ENCODE measurements at places on chromosomes 16 and 17.

- DNase-seq = peak; percentile 62
Observed at GRCh38 chr16:75550211-75550662, 5.8 kb downstream of the TMEM231 start.

DNA sequence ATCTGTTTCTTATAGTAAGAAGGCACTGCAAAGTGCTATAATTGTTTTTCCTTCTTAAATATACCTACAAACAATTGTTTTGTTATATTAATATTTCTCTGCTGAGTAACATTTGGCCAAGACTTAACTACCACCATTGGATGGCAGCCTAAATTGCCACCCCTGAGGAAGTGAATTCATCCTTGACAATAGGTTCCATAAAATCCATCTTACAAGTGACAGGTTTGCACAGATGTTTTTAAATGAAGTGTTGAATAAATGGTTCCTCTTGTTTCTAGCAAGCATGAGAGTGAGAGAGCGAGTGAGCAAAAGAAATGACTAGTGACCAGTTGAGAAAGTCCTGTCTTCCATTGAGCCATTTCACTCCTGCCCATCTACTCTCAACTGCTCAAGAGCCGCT is 8.3 kb upstream of the MPHOSPH6 start:
- DNase-seq = no peak

DNA sequence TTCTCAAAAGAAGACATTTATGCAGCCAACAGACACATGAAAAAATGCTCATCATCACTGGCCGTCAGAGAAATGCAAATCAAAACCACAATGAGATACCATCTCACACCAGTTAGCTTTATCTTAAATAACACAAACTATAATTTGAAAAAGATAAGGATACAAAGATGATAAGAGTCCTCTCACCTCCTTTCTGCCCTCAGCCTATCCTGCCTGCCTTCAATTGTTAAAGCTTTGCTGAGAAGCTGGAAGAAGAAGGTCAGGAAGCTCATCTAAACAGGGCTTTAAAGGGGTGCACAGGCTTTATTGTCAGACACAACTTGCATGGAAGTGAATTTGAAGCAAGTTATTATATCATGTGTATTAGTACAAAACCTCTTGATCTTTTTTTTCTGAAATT is 676.3 kb upstream of the GOT2 start:
- no peak for DNase-seq

DNA sequence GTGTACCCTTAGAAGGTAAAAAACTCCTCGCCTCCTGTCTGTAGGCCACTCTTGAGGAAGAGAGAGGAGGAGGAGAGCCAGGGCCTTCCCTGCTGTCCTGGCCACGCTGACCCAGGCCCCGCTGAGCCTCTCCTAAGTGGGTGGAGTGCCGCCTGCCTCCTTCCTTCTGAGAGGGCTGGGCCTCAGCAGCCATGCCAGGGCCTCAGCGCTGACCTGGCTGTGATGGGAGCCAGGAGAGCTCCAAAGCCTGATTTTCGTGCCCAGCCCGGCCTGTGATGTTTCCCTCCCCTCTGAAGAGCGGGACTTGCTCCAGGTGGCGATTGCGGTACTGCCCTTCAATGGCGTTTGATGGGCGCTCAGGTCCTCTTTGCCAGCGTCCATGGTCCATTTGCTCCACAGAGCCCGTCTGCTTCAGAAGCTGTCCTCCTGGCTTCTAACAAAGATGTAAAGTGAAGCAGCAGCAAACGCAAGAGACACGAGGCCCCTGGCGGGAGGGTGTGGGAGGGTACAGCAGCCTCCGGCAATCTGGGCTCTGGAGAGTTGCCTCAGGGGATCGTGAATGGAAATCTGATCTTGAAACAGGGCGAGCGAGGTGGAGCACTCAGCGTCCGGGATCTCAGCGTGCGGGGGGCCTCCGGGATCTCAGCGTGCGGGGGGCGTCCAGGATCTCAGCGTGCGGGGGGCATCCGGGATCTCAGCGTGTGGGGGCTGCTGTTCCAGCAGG is 93.5 kb downstream of the NPIPB11 start:
- DNase-seq = no peak

DNA sequence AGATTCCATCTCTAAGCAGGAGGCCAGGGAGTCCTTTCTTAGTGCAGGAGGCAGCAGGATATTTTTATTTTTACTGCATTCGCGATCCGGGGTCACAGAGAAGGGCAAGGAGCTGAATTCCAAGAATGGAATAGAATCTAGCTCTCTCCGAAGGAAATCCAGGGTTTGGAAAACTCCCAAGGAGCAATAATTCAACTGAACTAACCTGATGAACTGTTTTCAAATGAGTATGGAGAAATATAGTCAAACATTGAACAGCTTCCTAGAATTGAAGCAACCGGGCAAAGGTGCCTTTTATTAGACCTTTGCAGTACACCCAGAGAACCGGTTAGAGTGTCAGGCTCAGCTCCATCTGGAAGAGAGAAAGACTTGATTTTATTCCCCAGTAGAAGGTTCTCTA is 120.7 kb upstream of the MAF start:
- DNase-seq = no peak

DNA sequence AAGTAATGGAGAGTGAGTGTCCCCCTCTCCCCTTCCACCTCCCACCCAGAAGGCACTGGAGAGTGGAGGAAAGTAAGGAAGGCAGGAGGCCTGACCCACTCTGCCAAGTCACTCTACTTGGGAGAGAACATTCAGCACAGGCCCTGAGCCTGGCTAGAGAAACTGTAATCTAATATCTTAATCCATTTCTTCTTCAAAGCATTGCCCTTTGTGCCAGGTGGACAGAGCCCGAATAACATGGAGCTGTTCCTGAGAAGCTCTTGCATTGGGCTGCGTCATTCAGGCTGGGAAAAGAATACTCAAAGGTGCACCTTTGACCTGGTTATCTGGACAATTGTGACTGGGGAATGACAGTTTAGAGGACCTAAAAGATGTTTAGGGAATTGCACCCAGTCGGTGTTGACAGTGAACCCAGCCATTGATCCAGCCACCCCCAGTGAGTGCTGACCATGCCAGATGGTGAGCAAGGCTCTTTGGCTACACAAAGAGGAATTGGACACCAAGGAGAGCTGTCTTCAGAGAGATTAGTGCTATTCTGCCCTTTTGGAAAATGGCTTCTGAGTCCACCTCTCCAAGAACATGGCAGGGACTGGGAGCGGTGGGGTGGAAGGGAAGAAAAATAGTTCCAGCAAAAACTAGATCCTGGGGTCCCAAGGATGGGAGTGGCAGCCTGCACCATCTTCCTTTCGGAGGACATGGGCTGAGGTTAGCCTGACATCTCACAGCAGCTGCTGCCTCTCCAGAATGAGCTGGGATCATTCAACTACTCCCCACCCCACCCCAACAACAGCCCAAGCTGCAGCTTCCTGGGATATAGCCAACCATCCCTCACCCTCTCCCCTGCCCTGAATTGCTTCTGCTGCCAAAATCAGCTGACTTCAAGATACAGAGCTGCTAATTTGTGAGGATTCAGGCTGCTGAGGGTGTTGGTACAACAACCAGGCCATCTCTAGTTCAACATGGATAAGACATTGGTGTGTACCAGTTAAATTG is 11.6 kb upstream of the NOG start:
- DNase-seq = no peak

GRCh38 chr17:46020998-46021397 is 21.9 kb downstream of the STH start:
- DNase-seq = no peak

DNA sequence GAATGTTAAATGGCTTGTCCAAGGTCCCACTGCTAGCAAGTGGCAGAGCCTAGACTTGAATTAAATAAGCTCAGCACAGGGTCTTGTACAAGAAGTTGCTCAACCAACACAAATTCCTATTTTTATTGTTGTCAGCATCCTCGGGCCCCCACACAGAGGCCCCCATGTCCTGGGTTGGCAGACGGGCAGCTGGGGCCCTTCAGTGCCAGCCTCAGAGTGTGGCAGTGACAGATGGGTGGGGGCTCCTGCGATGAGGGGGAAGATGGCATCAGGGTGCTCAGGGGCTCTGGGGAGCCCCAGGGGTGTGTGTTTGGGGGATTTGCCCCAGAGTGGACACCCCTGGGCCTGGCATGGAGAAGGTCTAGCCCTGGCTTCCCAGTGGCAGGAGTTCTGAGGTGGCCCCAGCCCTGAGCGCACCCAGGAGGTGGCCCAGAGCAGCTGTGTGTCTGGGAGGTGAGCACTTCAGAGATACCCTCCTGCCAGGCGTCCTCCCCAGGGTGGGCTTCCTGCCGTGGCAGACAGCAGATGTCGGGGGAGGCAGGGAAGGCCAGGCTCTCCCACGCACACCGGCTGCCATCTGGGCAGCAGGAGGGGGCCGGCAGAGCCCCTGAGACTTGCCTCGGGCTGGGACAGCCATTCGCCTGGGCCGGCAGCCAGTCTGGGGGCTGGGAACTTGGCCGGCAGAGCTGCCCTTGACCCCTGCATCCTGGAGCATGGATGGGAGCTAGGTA is 150.8 kb downstream of the C16orf78 start:
- no peak for DNase-seq

DNA sequence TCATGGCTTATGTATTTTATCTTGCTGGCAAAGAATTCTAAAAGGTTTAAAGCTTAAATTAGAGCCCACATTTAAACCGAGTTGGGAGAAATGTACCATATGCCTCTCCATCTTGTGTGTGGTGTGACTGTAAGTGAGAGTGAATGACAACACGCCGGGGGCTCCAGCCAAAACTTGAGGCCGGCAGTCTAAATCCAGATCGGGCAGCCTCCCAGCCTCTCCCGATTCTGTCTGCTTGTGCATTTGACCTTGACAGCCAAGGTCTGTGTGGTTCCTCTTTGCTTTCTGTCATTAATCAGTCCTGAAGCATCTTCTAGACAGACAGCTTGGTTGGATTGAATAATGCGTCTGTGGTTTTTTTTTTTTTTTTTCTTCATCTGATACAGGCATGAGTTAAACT is 1093.2 kb upstream of the EEF2KMT start:
- no peak for DNase-seq

DNA sequence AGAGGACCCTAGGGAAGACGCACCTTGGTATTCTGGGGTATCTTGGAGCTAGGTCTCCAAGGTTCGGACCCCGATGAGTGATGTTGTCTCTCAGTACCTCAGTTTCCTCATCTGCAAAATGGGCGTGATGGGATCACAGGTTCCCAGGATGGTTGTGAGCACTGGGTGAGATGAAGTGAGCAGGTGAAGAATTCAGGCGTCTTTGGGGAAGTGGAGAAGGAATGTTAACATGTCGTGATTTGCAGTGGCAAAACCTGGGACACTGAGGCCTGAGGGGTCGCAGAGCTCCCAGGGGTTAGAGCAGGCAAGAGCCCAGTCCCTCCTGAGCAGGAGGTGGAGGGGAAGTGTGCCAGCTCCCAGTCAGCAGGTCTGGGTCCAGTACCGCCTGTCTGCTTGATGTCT is 215.1 kb upstream of the GSE1 start:
- DNase-seq = peak; percentile 14

DNA sequence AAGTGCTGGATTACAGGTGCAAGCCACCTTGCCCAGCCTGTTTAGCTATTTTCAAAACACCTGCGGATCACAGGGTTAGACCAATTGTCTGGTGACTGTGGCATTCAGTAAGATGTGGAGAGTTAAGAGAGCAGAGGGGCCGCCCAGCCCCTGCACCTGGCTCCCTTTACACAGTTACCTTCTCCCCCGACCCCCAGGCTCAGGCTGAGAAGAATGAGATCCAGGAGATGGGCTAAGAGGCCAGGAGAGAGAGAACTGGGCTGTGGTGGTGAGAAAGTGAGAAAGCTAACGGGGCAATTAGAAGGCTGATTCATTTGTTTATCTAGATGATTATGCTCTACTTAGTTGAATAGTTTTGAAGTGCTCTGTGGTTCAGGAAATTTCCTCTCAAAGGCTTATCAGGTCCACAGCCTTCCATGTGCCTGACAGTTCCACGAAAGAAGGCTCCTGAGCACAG is 67.8 kb upstream of the AXIN2 start:
- no peak for DNase-seq

DNA sequence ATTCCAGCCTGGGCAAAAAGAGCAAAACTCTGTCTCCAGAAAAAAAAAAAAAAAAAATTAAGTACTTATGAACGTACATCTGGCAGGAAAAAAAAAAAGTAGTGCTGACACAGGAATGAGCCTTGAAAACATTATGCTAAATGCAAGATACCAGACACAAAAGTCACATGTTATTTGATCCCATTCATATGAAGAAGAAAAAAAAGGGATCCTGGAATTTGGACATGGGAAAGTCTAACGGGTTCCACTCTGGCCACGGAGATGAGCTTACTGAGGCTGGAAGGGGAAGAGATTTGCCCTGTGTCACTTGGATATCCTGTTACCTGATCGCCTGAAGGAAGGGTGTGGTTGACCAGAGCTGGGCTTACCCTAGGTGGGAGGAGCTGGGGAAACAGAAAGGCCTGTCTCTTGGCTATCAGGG is 251.9 kb downstream of the PARN start:
- no peak for DNase-seq

GRCh38 chr16:4505356-4506147 is 29.4 kb downstream of the HMOX2 start:
- DNase-seq = peak; percentile 62

- peak; percentile 61 for DNase-seq
Observed at GRCh38 chr17:31494259-31495021, 103.0 kb downstream of the RAB11FIP4 start.

- peak; percentile 90 for DNase-seq
Observed at GRCh38 chr17:42519546-42520491, 16.2 kb upstream of the NAGLU start.

- DNase-seq = no peak
Observed at GRCh38 chr16:12646098-12646489, 157.6 kb downstream of the CPPED1 start.

- no peak for DNase-seq
Observed at GRCh38 chr17:45289301-45290268, 27.2 kb downstream of the MAP3K14 start.

Data from left colon (tissue), 2 donors.